ENCODE measurements at places on chromosomes 2 and 18.

GRCh38 chr2:65846989-65847678, 414.7 kb upstream of the SPRED2 start:
- DNase-seq: no peak

- no peak for DNase-seq
These were observed 70.6 kb downstream of the MBP start for GRCh38 chr18:77061946-77062517.

DNA sequence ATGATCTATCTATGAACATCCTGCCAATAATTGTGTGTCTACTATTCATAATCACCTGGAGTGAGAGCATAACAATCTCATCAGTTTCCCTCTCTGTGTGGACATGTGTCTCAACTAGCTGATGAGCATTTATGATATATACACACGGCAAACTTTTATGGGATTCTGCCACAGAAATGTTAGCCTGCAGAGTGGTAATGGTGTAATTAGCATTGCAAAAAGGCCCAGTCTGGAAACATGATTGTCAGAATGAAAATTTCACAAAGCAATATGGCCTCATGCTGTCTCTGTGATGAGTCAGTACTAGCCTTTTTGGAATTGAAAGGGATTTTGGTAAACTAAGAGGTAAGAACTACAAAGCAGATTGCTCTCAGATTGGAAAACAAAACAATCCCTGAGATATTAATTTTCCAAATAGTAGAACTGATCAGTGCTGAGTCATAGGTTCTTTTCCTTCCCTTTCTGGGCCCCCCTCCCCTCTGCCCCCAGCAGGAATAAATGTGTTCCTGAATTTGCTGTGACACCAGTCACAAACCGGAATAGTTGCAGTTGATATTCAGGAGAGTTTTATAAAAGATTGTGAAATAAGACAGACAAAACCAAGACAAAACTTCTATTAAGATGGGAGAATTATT, 189.2 kb downstream of the OSR1 start:
- no peak for DNase-seq

DNA sequence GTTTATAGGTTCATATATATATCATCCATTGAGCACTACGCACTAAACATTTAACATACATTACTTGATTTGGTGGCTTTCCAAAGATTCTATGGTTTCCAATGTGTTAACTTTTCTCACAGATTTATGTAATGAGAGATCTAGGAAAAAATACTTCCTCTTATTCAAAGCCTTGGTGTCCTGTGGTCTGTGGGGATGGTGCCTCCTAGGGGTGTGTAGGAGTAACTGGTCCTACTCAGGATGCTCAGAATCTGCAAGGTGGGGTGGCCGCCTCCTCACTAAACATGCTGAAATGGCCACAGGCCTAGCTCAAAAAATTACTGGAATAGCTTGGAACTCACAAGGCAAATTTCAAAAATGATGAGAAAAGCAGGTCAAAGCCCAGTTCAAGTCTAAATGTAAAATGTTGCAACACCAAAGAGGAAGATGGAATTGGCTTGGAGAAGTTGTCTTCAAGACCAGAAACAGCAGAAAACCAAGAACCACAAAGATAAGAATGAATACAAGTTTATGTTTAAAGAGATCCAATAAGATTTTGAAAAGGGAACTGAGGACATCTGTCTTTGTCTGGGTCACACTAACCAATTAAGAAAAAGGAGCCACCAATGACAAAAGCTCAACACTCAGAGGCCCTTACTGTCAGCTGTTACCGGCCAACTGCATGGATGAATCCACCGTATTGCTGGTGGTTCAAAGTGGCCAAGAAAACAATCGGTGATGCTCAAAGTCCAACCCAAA, 11.5 kb downstream of the GPR55 start:
- peak; percentile 23 for DNase-seq

GRCh38 chr2:68730828-68731227, 3.8 kb upstream of the ARHGAP25 start:
- DNase-seq: no peak

- peak; percentile 83 for DNase-seq
These were observed 63.9 kb upstream of the ASAP2 start for GRCh38 chr2:9142551-9143263.

DNA sequence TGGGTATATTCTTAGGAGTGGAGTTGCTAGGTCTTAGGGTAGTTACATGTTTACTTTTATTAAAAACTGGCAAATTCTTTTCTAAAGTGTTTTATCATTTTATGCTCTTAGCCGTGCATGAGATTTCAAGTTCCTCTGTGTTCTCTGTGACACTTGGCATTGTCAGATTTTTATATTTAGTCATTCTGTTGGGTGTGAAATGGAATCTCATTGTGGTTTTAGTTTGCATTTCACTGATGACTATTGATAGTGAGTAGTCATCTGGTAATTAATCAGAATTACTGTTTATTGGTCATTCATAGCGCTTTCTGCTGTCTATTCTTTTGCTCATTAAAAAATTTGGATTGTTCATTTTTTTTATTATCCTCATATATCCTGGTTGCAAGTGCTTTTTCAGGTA, 34.1 kb downstream of the RAB3GAP1 start:
- no peak for DNase-seq

GRCh38 chr2:128797533-128797932, 478.9 kb upstream of the HS6ST1 start:
- DNase-seq: no peak

DNA sequence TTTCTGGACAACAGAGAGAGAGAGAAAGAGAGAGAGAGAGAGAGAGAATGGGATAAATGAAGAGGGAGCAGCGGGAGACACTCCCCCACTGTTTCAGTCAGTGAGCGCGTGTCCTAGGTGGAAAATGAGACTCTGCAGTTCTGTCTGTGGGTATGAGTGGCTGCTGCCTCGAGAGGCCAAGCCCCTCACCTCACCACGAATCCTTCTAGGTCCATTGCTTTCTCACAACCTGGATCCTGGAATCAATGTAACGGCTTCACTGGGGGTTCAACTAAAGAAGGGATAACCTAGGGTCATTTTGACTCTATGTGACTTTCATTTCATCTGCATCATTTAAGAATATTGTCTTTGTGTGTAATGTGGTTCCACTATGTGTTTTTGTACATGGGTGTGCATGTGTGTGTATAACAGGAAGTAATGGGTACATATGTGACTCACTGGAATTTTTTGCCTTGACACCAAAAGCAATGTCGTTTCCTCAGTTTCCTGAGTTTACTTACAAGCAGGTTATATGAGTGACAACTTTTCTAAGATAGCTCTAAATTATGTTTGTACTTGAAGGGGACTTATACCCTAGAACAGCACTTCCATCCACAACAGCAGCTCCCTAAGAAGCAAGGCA, 221.4 kb upstream of the TRIB2 start:
- DNase-seq: no peak

GRCh38 chr2:157931542-157931941, 55.4 kb upstream of the ACVR1 start:
- DNase-seq: no peak

DNA sequence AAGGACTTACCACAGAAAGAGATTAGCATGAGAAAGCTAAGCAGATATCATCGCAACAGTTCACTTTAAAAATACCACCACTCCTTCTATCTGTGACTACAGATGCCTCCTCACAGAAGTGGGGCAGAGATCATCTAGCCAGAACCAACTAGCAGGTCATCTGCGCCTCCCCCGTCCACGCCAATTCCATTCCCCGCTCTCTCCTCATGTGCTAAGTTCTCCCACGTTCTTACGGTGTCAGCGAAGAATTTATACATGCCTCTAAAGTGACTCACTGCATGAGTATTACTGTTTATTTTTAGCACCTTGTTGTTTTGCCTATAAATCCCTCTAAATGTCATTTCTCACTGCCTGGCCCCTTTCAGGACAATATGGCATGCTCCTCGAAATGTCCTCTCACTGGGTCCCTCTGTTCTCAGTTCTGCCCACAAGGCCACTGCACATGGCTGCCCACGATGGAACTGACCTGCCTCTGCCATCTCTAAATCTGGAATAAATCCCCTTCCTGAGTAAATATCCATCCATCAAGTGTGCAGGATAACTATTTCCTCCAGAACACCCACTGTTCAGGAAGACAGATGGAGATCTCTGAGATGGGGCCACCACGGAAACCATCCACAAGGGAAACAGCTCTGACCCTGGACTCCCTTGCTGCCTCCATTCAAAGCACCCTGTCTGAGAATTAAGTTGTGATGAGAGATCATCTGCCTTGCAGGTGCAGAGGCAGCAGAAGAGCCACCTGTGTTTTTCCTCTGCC, 137.7 kb downstream of the IRS1 start:
- DNase-seq: no peak

DNA sequence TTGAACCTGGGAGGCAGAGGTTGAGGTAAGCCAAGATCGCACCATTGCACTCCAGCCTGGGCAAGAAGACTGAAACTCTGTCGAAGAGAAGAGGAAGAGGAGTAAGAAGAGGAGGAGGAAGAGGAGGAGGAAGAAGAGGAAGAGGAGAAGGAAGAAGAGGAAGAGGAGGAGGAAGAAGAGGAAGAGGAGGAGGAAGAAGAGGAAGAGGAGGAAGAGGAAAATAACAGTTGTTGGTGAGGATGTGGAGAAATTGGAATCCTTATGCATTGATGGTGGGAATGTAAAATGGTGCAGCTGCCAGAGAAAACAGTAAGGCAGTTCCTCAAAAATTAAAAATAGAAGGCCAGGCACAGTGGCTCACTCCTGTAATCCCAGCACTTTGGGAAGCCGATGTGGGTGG, 8.5 kb upstream of the NCL start:
- no peak for DNase-seq

DNA sequence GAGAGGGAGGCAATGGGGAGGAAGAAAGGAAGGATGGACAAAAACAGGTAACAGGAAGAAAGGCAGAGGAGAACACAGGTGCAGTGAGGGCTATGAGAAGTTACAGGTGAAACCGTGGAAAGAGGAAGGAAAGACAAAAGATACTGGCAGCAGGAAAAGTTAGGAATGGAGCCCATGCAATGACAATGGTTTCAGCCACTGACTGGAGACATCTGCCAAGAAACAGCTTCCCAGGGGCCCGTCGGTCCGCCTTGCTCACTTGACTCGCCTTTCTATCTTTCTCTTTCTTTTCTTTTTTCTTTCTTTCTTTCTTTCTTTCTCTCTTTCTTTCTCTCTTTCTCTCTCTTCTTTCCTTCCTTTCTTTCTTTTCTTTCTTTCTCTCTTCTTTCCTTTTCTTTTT, 37.5 kb downstream of the ST8SIA5 start:
- DNase-seq: no peak

DNA sequence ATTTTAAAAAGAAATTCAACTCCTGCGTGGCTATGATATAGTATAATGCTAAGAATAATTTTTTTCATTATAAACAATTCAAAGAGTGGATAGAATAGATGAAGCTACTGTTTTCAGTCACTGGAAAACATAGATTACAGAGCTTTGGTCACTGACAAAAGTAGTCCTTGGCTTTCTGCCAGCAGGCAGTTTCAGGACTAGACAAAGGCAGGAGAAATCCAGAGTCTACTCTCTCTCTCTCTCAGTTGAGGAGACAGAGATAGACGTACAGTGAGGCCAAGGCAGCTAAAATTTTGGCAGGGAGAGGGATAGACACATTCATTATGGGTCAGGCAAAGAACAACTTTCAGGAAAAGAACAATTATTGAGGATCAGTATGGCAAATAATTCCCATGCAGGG, 491.4 kb upstream of the CRIM1 start:
- no peak for DNase-seq

DNA sequence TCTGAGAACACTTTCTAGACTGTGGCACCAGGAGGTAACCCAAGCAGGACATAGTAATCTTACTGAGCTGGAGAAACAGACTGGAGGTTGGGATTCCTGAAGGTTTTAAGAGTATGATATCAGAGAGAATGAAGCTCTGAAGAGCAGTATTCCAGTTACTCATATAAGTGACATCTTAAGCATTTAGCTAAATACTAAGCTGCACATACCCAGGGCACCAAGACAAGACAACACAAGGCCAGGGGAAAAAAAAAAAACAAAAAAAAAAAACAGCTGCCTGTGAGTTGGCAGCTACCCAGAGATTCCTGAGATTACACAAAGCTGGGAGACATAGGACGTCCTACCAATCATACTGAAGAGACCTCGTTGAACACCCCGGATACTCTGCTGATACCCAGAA, 175.8 kb downstream of the SRBD1 start:
- no peak for DNase-seq

DNA sequence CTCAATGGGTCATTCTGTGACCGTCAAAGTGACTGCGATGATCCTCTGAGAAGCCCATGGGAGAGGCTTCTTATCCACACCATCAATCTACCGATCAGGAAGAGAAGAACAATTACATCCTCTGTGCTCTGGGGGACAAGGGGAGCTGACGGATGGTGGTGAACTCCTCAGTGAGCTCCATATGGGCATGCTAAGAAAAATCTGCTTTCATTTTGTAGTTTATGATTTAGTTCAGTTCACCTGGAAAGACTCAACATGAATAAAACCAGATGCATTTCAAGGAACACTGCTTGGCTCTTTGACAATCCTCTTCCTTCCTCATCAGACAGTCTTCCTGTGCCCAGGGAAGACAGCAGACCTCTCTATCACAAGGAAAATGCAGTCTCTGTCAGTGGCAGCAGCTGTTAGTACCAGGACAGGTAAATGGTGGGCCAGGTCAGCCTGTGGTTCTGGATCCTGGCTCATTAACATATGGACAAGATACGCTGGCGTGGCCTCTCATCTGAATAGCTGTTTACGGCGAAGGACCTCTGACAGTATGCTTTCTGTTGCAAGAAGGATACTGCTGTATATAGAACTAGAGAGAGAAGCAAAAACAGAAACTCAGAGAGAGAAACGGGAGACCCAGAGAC, 176.9 kb downstream of the BCL2 start:
- DNase-seq: no peak

- no peak for DNase-seq
These were observed 1.2 kb upstream of the TRAPPC8 start for GRCh38 chr18:31943878-31944816.

- DNase-seq: no peak
These were observed 53.8 kb upstream of the GATA6 start for GRCh38 chr18:22115573-22115972.

- no peak for DNase-seq
These were observed 10.7 kb upstream of the RBM45 start for GRCh38 chr2:178101321-178102079.

DNA sequence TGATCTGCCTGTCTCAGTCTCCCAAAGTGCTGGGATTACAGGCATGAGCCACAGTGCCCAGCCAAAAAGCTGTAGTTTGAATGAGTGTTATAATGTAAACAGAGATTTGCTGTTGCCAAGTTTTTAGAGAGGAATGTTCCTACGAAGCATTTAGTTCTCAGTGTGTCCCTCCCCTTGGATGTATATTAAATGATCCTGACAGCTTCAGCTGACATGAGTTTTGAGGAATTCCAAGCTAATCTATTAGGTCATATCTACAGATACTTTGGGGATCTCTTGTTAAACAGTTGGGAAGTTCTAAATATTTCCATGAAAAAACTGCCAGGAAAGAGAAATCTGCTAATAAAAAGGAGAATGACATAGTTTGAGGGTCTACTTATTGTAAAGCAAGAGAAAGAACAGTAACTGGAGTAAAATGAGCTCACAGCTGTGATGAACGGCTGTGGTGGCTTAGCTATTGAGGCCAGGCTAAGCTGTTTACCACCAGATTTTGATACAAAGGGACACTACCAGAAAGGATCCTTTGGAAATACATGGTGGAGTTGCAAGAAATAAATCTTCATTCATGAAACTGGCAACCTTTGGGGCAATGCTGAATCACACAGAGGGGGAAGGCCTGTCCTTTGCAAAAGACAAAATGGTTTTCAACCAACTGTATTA, 2.6 kb upstream of the STON1 start:
- DNase-seq: no peak
